Activated T-cell treated with anti-CD3 and anti-CD28 coated beads for 48 hours (primary cell): ENCODE measurements at places on chromosomes 6 and 20.
A peak's percentile ranks its signal among the peaks of the same experiment; 100 is the strongest.

GRCh38 chr6:30520522-30520921 lies 31.2 kb downstream of the HLA-E start:
- no peak for DNase-seq

DNA sequence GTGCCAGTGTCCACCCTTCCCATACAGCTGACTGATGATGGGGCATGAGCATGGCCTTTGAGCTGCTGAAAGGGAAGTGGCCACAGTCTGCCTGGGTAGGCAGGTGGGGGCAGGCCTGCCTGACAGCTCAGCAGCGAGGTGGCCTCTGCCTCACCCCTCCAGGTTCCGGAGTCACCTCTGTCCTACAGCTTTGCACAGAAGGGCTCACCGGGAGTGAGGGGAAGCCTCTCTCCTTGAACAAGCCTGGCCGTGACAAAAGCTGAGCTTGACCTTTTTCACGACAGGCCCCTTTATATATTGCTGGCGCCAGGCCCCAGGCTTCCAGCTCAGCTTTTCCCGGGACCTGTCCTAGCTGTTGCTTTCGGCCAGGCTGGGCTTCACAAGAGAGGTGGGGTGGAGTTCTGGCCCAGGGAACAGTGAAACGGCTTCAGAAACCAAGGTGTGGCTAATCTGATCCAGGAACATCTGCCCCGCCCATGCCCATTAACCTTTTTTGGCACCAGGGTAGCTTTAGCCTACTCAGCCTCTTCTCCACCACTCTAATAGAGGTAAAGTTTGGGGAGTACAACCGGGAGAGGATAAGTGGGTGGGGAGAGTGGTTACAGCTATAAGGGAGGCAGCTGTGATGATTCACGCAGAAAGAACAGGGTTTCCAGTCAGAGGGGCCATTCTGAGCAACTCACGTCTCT lies 42.9 kb downstream of the C6orf132 start:
- peak; percentile 38 for DNase-seq

- DNase-seq = no peak
Measured at GRCh38 chr20:15475483-15475882, 1097.8 kb downstream of the KIF16B start.

- DNase-seq = no peak
Measured at GRCh38 chr6:33252759-33253158, 18.9 kb downstream of the VPS52 start.

- no peak for DNase-seq
Measured at GRCh38 chr6:21371676-21372171, 221.8 kb upstream of the SOX4 start.

DNA sequence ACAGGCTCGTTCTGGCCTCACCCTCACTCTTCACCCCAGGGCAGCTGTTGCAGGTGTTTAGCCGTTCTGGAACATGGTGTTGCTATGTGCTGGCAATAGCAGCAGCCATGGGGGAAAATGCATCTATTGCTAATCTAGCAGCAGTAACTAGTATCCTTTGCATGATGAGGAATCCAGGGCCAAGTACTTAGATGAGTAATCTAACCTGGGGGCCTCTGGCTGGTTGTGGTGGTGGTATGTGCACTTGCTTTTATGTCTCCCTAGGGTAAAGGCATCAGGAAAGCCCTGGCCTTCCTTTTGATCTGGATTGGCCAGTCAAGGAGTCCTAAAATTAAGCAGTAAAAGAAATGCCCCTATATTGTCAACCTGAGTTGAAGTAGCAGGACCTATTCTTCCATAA lies 594.5 kb upstream of the MAP3K7 start:
- no peak for DNase-seq

GRCh38 chr6:154888421-154889295 lies 106.5 kb upstream of the TIAM2 start:
- no peak for DNase-seq
